Fibroblast of skin of right biceps (primary cell): ENCODE measurements at places on chromosomes 6 and 20.
A peak's percentile ranks its signal among the peaks of the same experiment; 100 is the strongest.

- no peak for DNase-seq
Observed at GRCh38 chr6:24195836-24196597, 70.0 kb downstream of the NRSN1 start.

DNA sequence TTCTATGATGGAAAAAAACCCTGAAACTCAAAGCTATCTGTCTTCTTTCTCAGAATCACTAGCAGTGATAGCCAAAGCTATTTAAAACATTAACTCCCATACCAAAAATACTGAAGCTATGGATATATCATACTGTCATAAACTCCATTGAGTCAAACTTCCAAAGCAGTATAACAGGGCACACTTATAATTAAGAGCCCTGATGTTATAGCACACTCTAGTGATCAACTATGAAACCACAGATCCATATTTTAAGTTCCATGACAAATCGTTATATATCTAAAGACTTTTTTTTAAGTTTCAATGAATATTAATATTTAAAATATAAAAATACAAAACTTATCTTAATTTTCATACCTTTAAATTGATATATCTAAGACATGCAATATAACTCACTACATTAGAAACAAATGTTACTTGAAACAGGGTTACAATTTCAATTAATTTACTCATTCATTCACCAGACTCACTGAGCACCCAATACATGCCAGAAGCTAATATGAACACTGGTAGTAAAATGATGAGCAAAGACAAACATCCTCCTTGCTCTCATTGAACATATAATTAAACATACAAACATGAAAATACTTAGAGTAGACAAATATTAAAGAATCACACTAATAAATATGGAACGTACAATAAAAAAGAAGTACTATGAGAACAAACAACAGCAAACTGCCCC, 69.3 kb downstream of the IBTK start:
- DNase-seq: peak; percentile 68

GRCh38 chr6:125989631-125990030, 3.3 kb downstream of the TRMT11 start:
- no peak for DNase-seq

GRCh38 chr20:44955270-44955669, 4.9 kb downstream of the TOMM34 start:
- no peak for DNase-seq

GRCh38 chr20:8393381-8393780, 261.3 kb downstream of the PLCB1 start:
- no peak for DNase-seq

- no peak for DNase-seq
Observed at GRCh38 chr6:89494131-89494793, 61.3 kb downstream of the ANKRD6 start.

- DNase-seq: no peak
Observed at GRCh38 chr6:98593676-98594075, 240.7 kb upstream of the POU3F2 start.

- no peak for DNase-seq
Observed at GRCh38 chr6:5191222-5191621, 69.5 kb downstream of the LYRM4 start.

DNA sequence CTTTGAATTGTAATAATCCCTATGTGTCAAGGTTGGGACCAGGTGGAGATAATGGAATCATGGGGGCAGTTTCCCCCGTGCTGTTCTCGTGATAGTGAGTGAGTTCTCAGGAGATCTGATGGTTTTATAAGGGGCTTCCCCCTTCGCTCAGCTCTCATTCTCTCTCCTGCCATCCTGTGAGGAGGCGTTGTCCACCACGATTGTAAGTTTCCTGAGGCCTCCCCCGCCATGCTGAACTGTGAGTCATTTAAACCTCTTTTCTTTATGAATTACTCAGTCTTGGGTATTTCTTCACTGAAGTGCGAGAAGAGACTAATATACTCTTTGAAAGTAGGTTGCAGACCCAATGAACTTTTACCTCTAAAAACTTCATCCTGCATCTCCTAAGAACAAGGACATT, 39.2 kb upstream of the KCNG1 start:
- DNase-seq: peak; percentile 30

DNA sequence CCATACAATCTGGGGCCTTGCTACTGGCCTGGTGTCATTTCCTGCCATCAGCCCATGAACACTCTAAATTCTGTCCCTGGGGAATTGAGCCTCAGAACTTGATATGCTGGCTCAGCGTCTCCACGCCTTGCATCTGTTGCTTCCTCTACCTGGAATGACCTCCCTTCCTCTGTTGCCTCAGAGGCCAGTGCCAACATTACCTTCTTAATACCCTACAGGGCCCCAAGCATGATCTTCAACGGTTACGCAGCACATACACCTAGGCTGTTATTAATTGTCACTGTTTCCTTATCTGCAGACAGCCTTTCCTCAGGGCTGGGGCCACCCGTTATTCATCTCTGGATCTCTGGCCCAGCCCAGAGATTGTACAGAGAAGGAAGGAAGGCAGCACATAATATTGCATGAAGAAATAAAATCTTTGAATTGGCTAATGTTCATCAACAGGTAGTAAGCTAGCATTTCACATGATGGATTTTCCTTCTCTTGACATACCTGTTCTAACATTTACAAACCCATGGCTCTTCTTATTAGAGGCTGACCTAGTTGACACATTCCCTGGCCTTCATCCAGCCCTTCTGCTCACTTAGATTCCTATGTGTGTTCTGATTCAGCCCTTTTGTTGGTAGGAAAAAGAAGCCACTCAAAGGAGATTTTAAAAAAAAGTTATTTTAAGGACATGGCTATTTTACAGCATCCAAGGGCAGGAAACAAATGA, 8.4 kb upstream of the RNF182 start:
- peak; percentile 68 for DNase-seq

DNA sequence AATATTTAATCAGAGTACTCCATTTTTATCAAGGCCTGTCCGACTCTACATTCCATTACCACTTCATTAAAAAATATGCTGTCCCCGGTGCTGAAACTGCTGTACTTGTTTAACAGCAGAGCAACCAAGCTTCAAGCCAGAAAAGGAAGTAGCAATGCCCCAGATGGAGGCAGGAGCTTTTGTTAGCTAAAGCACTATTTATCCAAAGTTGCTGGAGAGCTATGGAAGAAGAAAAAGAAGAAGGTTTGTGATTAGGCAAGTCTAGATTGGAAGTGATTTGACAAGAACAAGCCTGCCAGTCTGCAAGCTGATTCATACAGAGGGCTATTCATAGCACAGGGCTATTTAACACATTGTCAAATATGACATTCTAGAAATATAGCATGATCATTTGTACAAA, 160.9 kb upstream of the SPTLC3 start:
- DNase-seq: peak; percentile 9

DNA sequence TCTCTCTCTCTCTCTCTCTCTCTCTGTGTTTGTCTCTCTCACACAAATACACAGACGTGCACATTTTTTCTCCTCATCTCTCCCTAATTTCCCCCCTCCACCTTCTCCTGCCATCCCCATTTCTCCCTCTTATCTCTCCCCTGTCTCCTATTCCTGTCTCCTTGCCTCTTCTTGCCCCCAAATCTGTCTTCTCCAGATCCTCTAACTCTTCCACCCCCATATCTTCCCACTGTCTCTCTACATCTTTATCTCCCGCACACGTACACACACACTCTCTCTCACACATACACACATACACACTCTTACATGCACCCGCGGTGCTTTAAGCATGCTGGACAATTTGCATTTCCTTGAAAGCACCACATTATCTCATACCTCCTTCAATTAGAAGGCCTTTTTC, 15.9 kb downstream of the KIZ start:
- DNase-seq: no peak

DNA sequence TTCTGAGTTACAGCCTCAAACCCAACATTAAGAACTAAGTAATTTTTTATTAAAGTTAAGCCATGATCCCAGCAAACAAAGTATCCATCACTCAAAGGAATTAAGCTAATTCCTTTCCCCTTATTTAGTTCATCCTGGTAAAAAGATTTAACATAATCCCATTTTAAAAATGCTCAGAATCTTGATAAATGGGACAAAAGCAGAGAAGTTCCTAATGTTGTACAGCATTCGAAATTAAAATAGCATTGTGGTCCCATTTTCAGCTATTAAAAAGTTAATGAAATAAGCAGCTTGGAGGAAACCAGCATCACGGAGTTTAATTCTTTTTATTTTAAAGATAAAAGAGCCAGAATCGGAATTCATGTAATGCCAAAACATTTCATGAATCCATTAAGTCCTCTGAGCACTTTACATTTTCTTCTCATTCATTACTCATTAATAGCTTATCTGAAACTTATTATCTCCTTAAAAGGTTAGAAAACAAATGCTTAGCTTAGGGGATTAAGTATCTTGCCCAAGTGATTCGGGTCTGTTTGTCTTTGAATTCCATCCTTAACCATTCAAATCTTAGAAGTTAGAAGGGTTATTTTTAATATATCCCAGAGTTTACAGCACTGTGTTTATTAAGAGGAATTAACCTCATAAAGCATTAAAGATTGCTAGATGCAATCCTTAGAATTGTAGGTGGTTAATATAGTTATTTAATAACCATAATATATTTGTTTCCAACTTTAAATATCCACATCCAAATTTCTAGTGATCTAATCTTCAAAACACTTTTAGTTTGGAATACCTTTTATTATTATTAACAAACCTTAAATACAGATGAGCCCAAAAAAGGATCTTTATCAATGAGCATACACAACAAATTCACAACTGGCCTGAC, 11.2 kb downstream of the RBM39 start:
- no peak for DNase-seq

DNA sequence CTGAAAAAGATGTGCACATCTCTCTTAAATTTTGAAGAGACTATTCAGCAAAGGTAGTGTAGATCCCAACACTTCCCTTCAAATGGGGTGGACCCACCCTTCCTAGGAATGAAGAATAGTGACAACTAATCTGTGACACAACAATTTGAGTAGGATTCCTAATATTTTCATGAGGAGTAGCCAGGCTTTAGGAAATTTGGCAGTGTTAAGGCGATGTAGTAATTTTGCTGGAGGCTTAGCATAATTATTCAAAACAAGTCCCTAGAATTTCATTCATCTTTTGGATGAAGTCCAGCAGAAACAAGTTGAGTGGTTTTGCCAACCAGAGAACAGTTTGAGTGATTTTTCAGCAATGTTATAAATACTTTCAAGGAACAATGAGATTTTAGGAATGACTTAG, 52.4 kb downstream of the ELOVL4 start:
- DNase-seq: peak; percentile 24

DNA sequence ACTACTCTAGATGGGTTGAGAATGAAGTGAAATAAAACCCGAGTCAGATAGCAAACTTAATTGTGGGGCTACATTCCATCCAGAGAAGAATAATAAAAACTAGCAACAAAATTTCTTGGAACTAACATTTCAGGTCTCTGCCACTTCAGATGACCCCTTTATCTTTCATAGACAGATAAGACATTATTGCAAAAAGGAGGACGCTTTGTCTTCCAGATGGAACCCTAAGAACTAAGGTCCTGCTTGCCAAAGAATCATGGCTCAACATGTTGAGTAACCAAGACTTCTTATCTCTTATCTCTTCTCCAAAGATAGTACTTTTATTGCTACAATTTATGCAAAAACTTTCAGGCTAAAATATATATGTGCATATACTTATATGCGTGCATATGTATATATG, 221.1 kb upstream of the PREP start:
- DNase-seq: no peak

DNA sequence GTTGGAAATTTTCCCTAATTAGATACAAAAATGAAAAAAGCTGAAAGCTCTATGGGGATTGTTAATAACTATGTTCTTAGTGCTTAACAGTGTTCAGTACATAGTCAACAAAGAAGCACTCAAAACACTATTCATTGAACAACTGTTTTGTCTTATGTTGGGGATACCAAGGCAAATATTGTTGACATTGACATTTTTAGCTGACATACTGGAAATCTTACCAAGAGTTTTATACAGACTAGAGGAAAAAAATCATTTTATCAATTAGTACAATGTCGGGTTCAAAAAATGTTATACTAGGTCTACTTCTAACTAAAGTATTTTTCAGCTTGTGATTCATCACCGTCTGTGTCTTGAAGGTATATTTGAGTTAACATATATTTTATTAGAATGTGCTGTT, 40.2 kb downstream of the KLHL31 start:
- peak; percentile 18 for DNase-seq

DNA sequence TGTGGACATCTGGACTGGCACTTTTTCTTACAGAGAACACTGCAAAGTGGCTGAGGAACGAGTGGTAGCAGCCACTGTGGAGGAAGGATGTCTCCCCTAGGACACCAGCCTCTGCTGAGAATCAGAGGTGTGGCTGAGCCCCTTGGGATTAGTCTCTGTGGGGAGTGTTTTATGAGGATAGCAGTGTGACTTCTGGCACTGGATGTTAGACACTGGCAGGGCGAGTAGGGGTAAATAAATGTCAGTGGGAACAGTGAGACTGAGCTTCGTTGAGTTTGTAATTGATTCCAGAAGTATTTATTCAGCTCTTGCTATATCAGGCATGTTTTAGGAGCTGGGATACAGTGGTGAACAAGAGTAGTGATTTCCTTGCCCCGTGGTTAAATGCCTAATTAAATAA, 124.0 kb downstream of the JARID2 start:
- DNase-seq: peak; percentile 28

- DNase-seq: no peak
Observed at GRCh38 chr6:72850469-72850868, 228.6 kb downstream of the KCNQ5 start.
